ENCODE measurements at places on chromosomes 2 and 18.

DNA sequence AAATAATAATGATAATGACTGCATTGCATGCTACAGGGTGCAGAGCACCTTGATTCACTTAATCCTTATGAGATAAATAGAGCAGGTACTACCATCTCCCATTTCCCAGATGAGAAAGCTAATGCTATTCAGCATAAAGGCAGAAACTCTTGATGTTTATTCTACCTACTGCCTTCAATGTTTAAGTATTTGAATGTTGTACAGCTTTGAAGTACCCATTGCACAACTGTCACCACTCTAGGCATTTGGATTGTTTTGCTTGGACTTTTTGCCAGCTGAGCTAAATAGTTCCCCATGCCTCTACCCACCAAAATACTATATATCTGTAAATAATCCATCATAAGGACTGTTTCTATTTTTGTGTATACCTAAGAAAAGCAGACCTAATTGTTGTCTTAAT, 7.7 kb upstream of the MXD1 start:
- no peak for DNase-seq

GRCh38 chr2:130339885-130340745, 2.6 kb upstream of the IMP4 start:
- DNase-seq: no peak

GRCh38 chr2:16330012-16330411, 335.6 kb downstream of the CYRIA start:
- DNase-seq: no peak

GRCh38 chr2:53209679-53210458, 557.7 kb upstream of the CHAC2 start:
- DNase-seq: no peak

- DNase-seq: no peak
Measured at GRCh38 chr18:2952605-2953004, 60.3 kb downstream of the LPIN2 start.

DNA sequence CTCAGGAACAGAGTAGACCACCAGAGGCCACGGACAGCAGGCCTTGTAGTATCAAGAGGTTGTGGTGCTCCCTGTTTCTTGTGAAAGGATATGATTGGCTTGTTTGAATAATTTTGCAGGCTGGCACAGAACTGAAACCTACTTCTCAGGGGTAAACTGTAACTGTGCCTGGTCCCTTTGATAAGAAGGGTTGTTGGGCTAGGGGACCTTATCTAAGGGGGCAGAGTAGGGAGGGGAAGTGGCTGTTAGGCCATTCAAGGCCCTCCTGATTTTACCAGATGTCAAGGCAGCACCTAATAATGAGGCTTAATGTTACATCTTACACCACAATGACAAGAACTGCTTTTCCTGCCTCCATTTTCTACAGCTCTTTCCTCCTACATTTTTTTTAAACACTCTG, 45.6 kb downstream of the GPR39 start:
- no peak for DNase-seq

DNA sequence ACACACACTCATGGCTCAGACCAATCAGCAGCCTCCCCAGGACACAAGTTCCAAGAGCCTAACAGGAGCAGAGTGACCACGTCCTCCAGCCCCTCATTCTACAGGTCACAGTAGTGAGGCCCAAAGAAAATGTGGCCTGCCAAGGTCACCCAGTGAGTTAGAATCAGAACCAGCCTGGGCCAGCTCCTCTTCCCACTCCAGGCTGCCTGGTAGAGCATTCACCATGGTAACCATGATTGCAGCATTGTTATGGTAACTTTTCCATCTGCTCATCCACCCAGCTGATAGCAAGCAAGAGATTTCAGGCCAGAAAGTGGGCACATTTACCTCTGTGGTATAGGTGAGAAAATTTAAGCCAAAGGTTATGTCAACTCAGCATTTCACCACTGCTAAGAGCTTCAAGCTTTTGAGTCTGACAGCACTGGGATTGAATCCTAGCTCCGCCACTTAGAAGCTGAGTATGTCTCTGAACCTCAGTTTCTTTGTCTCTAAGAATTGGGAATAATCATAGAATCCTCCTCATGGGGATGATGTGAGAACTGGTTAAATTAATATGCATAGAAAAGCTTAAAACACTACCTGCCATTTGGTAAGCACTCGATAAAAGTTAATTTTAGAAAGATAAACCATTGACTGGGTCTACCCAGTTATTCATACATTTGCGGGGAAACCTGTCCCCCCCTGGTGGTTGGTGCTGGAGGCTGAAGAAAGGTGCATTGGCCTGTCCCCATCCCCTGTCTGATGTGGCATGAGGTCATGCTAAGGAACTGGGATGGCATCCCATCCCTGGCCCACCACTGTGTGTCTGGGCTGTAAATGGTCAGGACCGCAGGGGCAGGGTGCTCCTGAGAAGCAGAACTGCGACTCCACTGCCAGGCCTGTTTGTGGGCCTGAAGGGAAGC, 181.5 kb downstream of the KLHL29 start:
- no peak for DNase-seq

- no peak for DNase-seq
Measured at GRCh38 chr2:73232403-73233153, 461 bp downstream of the PRADC1 start.

DNA sequence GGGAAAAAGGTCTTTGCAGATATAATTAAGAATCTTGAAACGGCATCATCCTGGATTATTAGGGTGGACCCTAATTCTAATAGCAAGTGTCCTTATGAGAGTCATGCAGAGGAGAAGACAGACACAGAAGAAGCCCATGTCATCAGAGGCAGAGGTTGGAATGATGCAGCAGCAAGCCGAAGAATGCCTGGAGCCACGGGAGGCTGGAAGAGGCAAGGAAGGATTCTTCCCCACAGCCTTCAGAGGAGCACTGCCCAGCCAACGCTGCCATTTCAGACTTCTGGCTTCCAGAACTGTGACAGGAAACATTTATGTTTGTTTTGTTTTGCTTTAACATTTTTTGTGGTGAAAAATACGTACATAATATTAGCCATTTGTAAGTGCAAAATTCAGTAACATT, 72.3 kb downstream of the MCFD2 start:
- DNase-seq: no peak

GRCh38 chr2:156124458-156124857, 208.1 kb downstream of the NR4A2 start:
- DNase-seq: no peak

- no peak for DNase-seq
Measured at GRCh38 chr2:63628403-63628942, 39.7 kb downstream of the MDH1 start.

- DNase-seq: no peak
Measured at GRCh38 chr2:56034258-56034657, 110.7 kb upstream of the EFEMP1 start.

DNA sequence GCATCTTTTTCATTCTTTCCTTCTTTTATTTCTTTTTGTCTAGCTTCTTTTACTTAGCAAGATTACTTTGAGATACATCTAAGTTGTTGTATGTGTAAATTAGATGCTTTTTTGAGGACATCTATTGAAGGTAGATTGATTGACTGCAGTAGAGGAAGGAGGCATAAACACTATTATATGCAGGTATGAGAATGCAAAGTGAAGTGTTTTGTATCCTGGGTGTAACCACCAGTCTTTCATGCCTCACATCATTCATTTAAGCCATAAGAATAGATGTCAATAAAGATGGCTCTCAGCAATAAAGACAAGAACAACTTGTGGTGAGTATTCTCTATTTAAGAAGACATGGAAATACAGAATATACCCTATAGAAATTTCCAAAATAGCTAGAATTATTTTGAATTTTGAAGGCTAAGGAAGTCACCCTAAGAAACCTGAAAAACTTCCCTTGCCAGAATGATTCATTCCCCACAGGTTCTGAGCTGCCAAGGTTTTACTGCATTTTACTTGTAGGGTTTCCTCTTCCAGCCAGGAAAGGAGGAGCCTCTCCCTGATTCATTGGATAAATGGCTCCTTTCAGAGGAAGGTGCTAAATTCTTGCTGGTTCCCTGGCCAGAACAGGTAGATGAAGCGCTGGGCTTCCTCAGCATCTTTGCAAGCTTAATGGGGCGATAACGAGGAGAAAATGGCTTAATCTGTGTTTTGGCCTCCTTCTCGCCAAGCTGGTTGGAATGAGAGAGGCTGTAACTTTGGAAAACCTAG, 279.8 kb upstream of the SLC14A2 start:
- DNase-seq: no peak

DNA sequence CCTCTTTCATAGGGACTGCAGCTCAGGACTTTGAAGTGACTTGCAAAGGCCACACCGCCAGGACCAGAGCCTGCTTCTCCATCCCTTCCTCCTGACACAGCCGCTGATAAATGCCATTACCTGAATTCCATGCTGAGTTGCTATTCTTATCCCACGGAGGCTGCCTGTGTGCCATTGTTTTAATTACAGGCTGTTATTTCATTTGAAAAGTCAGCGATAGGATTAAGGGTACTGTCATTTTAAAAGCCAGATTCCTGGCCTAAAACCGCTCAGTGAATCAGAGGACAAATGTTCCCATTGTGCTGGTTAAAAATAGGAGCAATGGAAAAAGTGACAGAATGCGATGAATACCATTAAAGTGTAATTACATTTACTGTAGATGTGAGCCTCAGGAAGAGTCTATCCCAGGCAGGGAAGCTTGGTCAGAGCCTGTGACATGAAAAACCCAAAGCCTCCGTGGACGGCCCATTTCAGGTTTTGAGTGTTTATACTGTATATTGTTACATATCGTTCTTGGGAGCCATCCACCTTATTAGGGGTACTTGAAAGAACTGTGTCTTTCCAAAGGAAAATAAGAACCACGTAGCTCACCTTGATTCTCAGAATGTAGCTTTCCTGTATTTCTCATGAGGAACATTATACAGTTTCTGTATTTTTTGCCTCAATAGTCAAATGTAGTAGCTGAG, 41.3 kb downstream of the PDCL3 start:
- DNase-seq: no peak
